ENCODE measurements at places on chromosomes 4 and X.

GRCh38 chr4:7377223-7377865 is 57.4 kb downstream of the PSAPL1 start:
- no peak for DNase-seq

GRCh38 chrX:49246541-49246940 is 11.3 kb downstream of the CCDC22 start:
- DNase-seq: no peak

DNA sequence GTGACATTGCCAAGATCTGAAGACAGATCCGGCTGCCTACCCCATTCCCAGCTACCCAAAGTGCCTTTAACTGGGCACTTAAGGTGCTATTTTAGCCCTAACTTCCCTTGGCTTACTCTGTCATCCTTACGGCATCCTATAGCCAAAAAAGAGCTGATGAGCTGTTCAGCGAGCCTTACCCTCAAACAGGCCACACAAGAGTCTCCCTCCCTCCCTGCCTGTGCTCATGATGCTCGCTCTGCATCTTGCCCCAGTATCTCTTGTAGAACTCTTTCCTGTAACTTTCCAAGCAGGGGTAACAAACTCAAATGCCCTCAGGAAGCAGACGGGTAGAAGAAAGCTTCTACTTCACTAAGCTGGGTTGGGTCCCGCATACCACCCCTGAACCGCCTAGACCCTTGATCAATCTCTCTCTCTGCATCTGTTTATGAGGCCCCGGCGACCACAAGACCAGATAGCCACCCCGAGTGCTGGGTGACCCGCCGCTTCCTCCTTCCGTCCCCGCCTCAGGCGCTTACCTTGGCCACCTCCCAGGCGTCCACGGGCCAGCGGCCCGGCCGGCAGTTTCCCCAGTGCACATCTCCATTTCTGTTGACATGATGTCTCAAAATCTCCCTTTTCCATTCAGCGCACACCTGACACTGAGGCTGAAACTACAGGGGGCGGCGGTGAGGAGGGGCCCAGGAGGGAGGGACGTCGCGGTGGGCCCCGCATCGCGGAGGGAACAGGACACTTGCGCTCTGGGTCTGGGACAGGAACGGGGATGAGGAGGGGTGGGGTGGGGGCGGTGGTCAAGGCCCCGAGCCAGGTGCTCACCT is 663 bp downstream of the CXorf38 start:
- DNase-seq: no peak

DNA sequence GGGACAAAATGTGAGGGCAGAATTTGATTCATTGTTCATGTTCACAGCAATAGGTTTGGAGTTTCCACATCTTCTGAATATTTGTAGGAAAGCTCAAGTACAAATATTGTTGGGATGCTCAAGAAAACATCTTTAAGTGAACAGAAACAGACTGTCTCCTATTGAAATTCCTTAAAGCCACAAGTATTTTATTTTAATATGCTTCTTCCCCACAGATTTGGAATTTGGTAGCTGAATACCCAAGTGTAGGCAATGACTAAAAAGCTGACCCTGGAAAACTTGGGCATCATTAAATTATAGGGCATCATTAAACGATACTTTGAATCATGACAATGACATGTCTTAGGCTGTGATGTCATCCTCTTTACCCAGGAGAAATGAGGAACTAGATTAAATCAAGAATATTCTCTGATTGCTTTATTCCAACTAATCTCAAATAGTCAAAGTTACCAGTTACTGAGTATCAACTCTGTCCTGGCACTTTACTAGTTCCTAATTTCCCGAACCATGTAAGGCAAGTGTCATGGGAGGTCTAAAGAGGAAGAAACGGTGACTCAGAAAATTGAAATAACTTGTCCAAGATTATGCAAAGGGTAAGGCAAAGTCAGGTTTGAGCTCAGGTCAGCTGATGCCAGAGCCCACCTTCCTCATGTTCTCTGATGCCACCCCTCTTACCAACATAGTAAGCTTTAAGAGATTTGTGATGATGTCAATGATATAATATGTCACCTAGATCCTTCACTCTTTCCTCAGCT is 223.1 kb upstream of the LEF1 start:
- DNase-seq: no peak

- DNase-seq: no peak
These were observed 143.3 kb downstream of the DKK2 start for GRCh38 chr4:106892786-106893185.

- DNase-seq: no peak
These were observed 51.3 kb upstream of the RELL1 start for GRCh38 chr4:37737466-37737865.

DNA sequence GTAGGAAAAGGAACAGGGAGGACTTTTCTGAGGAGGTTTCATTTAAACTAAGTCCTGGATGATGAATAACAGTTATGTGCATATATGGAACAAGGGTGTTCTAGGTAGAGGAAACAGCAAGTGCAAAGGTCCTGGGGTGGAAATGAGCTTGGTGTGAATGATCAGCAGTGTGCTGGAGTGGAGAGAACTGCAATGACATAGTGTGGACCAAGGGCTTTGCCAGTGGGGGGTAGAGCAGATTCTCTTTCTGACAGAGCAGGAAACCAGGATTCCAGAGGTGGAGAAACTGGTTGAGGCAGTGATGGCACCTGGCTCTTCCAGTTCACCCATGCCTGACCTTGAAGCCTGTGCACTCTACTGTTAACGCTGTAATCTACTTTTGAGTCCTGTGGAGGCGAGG is 1.7 kb downstream of the PPP1R3F start:
- no peak for DNase-seq

GRCh38 chr4:6740347-6740746 is 24.4 kb downstream of the BLOC1S4 start:
- no peak for DNase-seq
